Occipital lobe (tissue), 3 donors: ENCODE measurements at places on chromosomes 16 and 17. TPM values are rescaled to one million over a fixed set of nuclear protein-coding genes. Genes with fewer than 3 reads are reported as not detected.

Gene CRISPLD2
- total RNA-seq: 2.7 TPM

Gene MYH13
- total RNA-seq: not detected

DNA sequence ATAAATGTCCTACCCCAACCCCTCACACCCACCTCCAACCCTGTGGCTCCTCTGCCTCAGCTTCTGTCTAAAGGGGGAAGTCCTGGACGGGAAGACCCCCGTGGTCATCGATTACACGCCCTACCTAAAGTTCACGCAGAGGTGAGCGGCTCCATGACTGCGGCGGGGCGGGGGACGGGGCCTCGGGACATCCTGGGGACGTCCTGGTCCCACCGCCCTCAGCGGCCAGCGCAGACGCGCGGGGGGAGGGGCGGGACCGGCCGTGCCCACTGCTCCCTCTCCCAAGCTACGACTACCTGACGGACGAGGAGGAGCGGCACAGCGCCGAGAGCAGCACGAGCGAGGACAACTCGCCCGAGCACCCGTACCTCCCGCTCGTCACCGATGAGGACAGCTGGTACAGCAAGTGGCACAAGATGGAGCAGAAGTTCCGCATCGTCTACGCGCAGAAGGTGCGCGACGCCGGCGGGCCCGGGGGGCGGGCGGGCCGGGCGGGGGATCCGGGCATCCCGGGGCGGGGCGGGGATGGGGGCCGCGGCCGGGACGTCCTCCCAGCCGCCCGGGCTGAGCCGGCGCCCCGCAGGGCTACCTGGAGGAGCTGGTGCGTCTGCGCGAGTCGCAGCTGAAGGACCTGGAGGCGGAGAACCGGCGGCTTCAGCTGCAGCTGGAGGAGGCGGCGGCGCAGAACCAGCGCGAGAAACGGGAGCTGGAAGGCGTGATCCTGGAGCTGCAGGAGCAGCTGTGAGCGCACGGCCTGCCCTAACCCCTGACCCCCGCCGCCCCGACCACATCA, 6.7 kb downstream of the RUNDC3A start:
- peak; percentile 28 for DNase-seq

- DNase-seq: no peak
Observed at GRCh38 chr16:64058685-64059084, 1063.2 kb downstream of the CDH11 start.

DNA sequence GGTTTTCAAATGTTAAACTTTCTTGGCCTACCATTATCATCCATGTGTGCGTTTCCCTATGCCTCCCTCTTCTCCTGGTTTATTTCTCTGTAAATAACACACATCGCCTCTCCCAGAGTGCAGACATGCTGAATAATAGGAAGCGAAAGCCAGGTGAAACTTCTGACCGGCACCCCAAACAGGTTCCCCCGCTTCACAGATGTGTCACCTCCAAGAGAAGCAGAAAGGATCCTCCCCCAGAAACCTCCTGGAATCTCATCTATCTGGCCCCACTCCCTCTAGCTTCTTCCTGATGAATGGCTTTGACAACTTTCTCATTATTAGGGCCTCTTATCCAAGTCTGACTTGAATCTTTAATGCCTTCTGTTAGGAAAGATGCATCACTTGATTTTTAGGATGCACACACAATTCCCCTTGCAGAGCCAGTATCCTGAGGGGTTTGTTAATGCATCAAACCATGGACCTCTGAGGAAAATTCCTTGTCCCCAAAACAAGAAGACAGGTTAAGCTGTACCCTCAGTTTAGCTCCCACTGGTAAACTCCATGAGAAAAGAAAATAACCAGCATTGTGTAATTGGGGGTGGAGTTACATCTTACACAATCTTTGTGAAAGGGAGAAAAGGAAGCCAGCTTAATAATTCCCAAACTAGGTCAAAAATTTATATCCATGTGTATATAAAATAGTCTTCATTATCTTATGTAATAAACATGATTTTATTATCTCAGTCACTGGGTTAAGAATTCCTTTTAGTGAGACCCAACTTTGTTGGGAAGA, 20.1 kb upstream of the HYDIN start:
- DNase-seq: no peak

GRCh38 chr17:31493656-31494155, 102.2 kb downstream of the RAB11FIP4 start:
- no peak for DNase-seq

DNA sequence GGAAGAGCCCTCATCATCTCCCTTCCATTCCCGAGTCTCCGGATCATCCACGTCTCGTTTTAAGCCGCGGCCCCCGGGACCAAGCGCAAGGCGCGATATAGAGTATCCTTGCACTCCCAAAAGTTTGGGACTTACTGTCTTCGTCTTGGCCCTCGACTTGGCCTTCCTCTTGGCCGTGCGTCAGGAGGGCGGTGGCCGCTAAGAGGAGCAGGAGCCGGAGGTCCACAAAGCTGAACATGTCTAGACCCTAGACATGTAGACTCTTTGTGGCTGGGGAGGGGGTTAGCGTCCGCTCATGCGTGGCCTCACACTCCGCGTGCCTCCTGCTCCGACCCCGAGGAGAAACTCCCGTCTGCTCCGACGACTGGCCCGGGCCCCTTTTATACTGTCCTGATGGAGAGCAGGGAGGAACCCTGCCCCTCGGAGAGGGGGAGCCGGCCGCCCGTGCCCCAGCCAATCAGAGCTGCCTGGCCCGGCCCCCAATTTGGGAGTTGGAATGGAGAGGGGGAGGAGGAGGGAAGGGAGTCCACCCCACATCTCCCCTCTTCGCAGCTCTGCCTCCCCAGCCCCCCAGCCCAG, at the start of gene COL1A1:
COL1A1 (minus strand) TSS at position 356 of the 579 bp plus-strand sequence; CDS start at position 238, 118 bp downstream.
- DNase-seq: no peak

DNA sequence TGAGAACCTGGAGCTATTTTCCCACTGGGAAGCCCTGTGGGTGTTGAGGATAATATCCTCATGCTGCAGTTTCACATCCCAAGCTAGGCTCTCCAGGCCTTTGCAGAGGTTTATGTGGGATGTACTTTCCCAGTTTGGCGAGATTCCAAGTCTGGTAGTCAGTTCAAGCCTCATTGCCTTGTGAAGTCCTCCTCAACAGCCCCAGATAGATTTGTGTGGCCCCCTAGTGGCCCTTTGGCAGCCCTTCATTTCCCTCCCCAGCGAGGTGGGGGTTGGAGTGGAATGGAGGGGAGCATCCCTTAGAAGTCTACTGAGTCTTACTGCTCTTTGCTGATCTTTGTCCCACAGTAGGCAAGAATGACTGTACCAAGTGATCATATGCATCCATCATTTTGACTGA, 137.9 kb downstream of the CDH11 start:
- DNase-seq: peak; percentile 7

GRCh38 chr16:50604065-50604418, 55.8 kb downstream of the NKD1 start:
- no peak for DNase-seq

GRCh38 chr17:37339321-37339720, 36.5 kb upstream of the C17orf78 start:
- DNase-seq: no peak
